NB4 (cell line): ENCODE measurements at places on chromosomes 16 and 17.

DNA sequence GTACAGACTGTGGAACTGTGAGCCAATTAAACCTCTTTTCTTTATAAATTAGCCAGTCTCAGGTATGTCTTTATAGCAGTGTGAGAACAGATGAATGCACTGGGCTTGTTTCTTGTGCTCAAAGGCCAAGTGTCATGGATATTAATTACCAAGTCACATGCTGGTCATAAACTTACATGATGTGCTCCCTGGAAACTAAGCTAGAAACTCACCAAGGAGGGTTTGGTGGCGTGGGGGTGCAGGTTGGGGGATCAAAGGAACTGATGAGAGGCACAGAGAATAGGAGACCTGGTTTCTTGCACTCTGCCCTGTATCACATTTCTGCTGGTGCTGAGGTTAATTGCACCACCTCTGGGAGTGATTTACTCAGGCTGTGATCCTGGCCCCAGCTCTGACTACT lies 31.2 kb upstream of the TMC5 start:
- no peak for DNase-seq

- peak; percentile 74 for DNase-seq
Measured at GRCh38 chr16:76535-77272, 1.3 kb upstream of the MPG start.

DNA sequence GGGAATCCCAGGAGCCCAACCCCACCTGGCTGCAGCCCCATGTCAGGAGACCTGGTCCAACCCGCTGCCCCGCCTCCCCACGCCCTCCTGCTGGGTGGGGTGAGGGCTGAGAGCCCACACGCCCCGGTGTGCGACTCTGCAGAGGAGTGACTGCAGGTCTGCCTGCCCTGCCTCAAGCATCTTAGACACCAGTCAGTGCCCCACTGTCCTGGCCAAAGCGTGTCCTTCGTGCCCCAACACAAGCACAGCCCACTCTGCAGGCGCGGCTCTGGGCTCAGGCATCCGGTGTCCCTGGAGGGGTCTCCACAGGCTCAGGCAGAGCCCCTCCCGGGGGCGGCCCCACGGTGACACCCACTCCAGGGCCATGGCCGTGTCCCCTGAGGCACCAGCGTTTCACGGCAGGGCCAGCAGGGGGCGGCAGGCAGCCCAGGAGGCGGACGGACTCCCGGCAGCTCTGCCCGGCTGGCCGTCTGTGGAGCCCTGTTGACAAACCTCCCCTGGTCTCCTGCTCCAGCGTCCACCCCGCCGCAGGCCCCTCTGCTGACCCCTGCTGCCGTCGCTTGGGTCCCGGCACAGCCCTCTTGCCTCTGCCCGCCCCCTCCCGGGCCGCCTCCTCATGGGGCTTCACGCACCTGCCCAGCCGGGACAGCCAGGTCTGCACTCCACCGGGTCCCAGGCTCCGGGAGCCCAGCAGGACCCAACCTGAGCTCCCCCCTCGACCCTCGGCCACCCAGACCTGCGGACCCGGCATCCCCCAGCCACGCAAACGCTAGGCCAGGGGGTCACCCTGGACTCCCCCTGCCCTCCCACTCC lies 8.6 kb upstream of the UBE2I start:
- peak; percentile 59 for DNase-seq

DNA sequence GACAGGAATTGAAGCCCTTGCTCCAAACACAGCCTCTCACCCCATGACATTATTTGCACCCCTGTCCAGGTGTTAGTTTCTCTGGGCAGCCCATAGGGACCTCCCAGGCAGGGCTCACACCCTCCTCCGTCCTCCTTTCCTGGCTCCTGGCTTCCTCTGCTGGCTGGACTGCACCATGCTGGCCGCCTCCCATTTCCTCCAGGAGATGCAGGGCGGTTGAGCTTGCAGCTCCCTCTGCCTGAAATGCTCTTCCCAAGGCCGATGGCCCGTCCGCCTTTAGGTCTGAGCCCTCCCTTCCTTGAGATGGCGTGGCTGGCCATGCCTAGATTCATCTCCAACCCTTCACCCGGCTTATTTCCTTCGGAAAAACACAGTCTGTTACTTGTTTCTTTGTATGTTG lies 334.8 kb downstream of the SNX29 start:
- no peak for DNase-seq

GRCh38 chr17:61239327-61239726 lies 160.3 kb upstream of the TBX2 start:
- DNase-seq, result no peak

DNA sequence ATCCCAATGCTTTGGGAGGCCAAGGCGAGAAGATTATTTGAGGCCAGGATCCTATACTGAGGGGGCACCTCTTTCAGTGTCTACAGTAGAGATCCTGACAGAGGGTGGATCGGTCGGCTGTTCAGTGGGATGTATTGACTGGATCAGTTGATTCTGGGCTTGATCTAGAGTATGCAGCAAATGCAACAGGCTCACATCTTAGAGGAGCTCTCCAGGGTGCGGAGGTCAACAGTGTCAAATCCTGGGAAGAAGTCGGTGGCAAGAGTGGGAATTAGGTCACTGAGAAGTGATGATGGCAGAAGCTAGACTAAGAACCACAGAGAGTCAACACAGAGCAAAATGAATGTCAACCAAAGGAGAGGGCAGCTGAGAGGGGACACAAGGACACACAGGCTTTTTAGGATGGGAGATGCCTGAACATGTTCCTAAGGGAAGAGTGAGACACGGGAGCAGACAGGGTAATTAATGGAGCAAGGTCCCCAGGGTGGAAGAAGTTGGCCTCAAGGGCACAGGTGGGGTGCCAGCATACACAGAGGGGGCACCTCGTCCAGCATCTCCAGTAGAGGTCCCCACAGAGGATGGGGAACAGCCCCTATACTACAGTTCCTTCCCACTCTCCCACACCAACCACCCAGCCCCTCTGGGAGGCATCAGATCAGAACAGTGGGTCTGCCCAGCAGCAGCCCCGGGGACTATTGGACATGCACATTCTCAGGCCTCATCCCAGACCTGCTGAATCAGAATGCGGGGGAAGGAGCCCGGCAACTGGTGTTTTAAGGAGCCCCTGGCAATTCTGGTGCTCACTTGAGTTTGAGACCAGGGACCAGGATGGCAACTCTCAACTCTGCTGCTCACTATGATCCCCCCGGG lies 10.0 kb upstream of the CYTH1 start:
- no peak for DNase-seq

GRCh38 chr16:23959072-23959751 lies 123.4 kb downstream of the PRKCB start:
- DNase-seq, result peak; percentile 68

DNA sequence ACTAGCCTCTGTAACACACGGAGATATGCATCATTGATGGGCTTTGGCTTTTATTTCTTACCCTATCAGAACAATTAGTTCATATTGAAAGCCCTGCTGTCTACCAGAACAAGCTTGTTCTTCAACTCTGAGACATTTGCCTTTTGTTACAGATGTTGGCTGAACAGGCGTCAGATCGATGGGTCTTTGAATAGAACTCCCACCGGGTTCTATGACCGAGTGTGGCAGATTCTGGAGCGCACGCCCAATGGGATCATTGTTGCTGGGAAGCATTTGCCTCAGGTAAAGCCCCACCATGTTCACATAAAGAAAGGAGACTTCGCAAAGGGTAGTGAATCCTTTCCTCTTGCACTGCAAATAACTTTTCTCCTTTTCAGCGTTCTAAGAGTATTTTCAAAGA lies 232.1 kb downstream of the PHKB start:
- DNase-seq, result no peak

DNA sequence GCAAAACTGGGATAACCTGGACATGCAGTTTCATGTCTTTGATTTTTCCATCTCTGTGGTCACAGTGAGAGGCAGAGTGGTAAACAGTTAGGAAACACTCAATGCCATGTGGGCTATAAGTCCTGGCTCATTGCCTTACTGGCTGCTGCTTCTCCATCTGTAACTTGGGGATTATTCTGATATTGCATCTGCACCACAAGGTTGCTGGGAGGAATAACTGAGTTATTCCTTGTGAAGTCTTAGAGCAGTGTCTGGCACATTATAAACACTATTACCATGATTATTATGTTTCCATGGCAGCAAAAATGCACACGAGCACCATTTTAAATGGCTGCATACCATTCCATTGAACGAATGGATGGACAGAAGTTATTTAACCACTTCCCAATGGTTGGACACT lies 111.7 kb upstream of the CDH5 start:
- DNase-seq, result no peak
